ENCODE measurements at places on chromosomes 11 and 22. TPM values are rescaled to one million over a fixed set of nuclear protein-coding genes. Genes with fewer than 3 reads are reported as not detected.

PMM1 gene
- 18.1 TPM for polyA plus RNA-seq

CELF1 gene
- 24.4 TPM for polyA plus RNA-seq

ROBO4 gene
- polyA plus RNA-seq = 39.1 TPM

GRCh38 chr11:45388472-45388871 lies 102.3 kb upstream of the SYT13 start:
- no peak for DNase-seq

DNA sequence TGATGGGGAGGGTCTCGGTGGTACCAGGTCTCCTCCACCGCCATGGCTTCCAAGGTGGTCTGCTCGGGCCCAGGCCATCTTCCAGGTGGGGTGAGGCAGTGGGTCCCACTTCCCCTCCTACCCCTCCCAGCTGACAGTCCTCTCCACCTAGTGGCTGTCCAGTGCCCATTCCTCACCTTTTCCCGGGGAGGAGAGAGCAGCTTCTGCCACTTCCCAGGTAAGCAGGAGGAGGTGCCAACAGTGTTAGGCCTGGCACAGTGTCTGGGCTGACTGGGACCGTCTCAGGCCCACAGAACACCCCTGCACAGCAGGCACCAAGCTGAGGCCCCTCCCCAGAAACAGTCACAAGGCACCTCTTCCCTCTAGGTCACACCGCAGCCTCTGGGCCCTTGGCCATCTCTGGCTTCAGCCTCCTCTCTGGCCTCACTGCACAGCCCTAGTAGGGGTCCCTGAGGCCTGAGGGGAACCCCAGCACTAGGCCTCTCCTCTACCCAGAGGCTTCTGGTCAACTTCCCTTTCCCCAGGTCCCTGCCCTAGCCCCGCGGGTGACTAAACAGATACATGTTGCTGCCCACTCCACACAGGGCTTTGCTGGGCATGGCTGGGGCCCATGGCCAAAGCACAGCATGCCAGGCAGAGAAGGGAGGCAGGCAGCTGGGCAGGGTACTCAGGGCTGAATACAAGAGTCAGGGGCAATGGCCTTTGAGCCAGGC lies 2.3 kb upstream of the ANKRD13D start:
- peak; percentile 21 for DNase-seq

DNA sequence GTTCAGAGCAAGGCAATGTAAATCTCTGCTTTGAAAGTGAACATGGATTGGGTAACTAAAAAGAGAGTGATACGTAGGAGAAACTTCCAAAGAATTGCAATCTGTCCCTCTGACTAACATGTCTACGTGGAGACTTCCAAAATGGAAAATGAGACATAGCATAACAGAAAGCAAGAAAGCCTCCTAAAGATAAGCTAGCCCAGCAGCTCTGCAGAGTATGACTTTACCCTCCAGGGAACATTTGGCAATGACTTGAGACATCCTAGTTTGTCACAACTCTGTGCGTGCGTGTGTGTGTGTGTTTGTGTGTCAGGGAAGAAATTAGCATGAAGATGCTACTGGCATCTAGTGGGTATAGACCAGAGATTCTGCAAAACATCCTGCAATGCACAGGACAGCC lies 817.4 kb downstream of the NTM start:
- no peak for DNase-seq

DNA sequence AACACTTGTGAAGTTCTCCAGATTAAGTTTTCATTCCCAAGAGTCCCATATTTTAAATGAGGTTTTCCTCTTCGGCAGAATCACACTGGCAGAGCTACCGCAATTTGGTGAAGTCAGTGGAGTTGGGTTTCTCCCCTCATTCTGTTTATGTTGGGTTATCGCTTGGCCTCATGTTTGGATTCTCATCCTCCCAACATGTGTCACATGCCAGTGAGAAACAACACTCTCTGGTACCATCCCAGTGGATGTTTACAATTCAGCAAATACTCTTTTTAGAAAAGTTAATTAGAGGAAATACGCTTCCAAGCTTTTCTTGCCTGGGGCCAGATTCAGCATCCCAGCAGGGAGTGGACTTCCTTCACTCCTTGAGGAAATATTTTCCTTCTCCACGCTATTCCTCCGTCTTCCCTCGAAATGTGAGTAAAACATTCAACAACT lies 2.1 kb downstream of the PAMR1 start:
- no peak for DNase-seq

DNA sequence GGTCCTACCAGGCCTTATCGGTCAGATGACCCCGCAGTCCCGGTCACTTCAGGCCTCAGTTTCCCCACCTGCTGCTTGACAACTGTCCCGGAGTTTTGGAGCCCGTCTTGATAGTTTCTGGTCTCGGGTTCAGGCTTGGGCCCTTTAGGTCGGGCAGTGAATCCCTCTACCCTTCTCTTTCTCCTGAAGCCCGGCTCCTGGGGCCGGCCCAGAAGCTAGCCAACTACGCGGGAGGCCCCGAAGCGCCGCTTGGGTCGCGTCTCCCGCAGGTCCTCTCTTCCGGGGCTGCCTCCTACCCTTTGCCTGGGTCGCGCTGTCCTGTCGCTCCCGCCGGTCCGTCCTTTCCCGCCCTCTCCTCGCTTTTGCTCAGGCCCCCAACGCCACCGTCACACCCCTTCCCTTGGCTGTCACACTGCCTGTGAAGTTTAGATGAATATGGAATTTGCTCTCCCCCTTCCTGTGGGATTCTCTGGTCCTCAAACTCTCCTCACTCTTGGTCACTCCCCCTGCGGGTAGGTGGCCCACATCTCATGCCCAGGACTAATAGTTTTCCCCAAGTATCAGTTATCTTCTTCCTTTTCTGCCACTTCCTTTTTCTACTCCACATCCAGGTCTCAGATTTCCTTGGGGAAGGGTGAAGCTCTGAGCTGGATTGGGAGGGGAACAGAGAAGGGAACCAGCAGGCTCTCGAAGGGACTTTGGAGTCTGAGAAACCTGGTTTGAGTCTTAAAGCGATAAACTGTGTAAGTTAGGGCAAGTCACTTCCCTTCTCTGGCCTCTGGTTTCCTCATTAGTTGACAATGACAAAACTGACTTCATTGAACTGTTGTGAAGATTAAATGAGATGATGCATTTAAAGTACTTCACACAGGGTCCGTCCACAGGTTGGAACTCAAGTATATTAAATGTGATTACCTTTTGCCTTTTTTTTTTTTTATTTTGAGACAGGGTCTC lies 790 bp downstream of the RAB1B start:
- no peak for DNase-seq

DNA sequence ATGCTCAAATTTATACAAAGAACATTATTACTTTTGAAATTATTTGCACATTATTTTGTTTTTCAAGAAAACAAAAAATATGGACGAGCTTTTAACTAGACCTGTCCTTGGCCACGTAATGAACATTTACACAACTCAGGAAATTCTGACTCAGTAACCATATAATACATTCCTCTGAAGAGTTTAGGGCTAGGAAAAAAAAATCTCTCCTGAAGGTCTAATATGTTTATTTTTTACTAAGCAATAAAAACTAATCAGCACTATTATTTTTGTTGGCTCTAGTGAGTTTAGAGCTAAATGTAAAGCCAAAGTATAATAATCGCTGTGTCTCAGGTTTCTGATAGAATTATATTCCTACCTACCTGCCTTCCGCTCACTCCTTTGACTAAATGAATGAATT lies 187.5 kb downstream of the SWAP70 start:
- DNase-seq = no peak

DNA sequence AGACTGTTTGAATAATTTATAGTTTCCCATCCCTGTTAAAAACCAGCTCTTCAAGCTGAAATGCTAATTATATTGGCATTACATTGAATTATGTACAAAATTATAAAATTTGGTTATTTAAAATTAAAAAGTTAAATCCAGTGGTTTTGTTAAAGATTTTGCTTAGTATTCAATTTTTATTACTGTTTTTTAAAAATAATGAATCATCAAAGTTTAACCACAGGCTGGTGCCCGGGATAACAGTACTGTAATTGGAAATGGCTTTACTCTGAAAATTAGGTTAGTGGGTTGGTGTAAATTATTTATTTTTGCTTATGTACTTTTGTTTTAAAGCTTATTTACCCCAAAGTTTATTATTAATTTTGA lies 45.4 kb upstream of the WEE1 start:
- DNase-seq = no peak

DNA sequence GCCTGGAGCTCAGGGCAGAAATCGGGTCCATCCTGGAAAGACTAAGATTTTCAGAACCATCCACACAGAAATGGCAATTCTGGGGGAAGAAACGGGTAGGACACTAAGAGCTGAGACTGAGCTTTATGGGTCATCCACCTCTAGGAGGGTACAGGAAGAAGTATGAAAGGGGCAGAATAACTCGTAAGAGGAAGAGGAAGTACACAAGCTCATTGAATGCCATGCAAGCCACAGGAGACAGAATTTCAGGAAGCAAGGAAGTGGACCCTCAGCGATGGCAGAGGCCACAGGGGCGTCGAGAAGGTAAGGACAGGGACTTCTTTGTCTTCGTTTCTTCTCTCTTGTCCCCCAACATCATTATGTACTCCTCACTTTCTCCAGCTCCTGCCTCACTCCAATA lies 169.6 kb downstream of the MAML2 start:
- no peak for DNase-seq

DNA sequence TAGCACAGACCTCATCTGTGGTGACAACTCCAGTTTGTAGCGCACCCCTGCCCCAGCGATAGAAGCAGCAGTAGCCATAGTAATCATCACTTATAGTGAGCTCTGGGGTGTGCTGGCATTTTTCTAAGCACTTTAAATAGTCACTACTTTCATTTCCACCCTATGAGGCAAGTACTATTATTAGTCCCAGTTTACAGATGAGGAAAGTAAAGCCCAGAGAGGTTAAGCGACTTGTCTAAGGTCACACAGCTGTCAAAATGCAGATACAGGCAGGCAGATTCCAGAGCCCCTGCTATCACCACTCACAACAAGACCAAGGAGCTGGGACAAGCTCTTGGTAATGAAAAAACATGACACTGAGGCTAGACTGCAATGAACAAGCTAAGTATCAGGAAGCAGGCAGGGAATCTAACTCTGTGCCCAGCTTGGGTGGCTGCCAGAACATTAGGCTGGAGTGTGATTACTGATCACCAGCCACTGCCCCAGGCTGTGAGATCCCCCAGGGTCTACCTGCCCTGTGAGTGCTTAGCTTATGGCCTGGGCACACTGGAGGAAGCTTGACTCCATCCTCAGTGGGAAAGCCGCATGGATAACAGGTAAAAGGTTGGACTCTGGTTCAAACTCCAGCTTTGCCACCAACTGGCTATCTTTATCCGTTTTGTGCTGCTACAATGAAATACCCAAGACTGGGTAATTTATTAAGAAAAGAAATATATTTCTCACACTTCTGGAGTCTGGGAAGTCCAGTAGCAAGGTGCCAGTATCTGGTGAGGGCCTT lies 561.1 kb downstream of the MN1 start:
- no peak for DNase-seq

DNA sequence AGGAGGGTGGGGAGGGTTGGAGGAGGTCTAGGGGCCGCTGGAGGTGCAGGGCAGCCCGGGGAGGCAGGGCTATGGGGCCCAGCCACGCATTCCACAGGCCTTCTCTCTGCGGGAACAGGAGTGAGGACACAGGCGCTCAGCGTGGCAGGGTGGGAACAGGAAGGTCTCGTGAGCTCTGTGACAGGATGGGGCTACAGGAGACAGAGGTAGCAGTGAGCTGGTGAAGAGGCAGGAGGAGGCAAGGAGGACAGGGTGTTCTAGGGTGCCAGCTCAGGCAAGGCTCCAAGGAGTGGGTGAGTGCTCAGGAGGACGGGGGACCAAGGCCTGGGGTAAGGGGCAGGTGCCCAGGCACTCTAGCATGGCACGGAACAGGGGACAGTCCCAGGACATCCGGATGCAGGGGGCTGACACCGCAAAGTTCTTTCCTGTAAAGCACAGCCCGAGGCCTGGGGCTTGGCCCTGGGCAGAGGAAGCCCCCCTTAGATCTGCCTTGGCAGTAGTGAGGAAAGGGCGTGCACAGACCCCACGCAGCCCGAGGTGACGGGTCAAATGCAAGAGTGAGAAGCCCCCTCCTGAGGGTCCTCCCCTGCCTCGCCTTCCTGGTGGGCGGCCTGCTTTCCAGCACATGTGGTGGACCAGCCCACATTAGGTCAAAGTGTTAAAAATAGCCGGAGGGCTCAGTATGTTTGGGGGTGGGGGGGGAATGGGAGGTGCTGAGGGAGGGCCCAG lies 4.7 kb upstream of the NEAT1 start:
- no peak for DNase-seq

DNA sequence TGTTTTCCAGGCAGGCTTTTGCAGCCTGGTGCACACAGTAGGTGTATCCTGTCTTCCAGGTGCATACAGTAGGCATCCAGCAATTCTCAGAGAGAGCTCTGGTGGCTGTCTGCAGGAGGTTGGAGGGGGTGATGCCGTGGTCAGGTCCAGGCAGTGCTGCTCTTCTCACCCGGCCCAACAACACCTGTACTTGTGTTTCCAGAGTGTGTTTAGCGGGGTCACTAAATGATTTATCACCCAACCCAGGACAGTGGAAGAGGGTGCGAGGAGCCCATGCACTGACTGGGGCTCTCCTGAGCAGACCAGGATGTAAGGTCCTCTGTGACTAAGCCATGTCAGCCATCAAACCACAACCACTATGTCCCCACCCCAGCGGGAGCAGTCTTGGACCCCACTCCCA lies 18.6 kb upstream of the FGF3 start:
- no peak for DNase-seq

- no peak for DNase-seq
Observed at GRCh38 chr11:91828901-91829300, 395.7 kb upstream of the FAT3 start.

DNA sequence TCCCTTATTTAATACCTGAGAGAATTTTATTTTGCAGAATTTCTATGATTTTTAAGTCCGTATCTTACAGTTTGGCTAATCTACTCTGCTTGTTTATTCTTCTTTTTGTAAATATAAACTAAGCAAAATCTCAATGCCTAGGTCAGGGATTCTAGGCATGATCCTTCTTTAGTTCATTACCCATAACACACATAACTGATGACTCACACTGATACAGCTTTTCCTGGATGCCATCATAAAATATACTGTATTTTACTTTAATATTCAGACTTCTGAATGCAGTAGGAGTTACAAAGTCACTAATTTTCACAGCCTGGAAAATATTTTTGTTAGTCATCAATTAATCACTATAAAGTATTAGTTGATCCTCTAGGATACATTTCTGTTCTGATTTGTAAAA lies 898.2 kb upstream of the RAG2 start:
- DNase-seq = no peak

- DNase-seq = no peak
Observed at GRCh38 chr22:36129071-36129470, 31.5 kb downstream of the APOL3 start.

GRCh38 chr22:23282089-23282501 lies 101.8 kb downstream of the BCR start:
- peak; percentile 54 for DNase-seq

All from heart right ventricle (tissue), 16 donors.